ENCODE measurements at places on chromosomes 4 and X.
A peak's percentile ranks its signal among the peaks of the same experiment; 100 is the strongest.

DNA sequence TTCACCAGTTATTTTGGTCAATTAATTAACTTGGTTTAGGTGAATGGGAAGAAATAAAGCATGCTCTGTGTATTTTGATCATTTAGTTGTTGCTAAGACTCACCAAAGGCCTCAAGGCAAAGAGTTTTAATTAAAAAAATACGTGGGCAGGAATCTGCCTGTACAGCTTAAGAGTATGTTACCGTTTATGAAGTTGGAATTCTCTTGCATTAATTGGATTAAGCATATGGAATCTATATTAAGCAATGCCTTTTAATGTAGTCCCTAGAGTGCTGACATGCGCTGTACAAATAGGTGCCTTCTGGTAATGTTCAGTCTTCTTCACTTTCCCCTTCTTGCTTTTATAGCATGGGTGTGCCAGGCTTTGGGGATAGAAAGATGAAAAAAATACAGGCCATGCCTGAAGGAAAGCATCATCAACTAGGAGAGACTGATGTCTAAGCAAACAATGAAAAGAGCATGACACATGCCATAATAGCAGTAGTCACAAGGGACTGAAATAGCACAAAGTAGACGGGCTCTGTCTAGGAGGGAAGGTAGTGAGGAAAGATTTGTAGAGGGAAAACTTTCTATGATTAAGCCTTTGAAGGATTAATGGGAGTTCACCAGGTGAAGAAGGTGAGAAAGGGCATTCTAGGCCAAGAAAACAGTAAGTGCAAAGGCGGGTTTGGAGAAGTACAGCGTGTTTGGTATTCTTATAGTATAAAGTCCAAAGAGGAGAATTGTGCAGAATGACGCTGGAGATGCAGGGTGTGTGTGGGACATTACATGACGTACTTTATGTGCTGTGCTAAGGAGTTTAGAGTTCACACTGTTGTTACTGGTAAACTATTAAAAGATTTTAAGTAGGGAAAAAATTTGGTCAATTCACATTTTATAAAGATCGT, 226.1 kb upstream of the ANXA3 start:
- DNase-seq: no peak

GRCh38 chr4:41360921-41361793, 104.4 kb downstream of the UCHL1 start:
- DNase-seq: no peak

- DNase-seq: no peak
Observed at GRCh38 chr4:100421361-100421978, 96.4 kb downstream of the EMCN start.

GRCh38 chrX:13270360-13270759, 49.5 kb downstream of the ATXN3L start:
- no peak for DNase-seq

DNA sequence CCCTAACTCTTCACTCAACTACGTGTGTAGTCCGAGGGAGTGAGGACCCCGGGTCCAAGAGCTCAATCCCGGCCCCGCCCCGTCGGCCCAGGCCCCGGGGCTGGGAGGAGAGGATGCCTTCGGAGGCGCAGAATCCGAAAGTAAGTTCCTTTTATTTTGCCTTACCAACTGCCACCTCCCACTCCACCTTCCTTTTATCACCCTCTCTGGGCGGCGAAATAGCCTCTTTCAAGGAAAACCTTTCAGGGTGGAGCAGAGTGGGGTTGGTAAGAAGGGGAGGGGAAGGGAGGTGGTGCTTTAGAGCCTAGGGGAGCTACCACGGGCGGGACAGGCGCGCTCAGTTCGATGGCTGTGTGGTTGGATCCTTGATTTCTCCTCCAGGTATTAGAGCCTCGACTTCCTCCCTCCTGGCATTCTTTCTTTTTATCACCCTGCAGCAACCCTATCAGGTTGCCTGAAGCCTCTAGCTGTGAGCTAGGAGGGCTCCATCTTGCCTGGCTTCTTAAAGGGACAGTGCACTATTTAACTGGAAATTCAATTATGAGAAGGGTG, 191.2 kb downstream of the RRAGB start:
- DNase-seq: peak; percentile 2

DNA sequence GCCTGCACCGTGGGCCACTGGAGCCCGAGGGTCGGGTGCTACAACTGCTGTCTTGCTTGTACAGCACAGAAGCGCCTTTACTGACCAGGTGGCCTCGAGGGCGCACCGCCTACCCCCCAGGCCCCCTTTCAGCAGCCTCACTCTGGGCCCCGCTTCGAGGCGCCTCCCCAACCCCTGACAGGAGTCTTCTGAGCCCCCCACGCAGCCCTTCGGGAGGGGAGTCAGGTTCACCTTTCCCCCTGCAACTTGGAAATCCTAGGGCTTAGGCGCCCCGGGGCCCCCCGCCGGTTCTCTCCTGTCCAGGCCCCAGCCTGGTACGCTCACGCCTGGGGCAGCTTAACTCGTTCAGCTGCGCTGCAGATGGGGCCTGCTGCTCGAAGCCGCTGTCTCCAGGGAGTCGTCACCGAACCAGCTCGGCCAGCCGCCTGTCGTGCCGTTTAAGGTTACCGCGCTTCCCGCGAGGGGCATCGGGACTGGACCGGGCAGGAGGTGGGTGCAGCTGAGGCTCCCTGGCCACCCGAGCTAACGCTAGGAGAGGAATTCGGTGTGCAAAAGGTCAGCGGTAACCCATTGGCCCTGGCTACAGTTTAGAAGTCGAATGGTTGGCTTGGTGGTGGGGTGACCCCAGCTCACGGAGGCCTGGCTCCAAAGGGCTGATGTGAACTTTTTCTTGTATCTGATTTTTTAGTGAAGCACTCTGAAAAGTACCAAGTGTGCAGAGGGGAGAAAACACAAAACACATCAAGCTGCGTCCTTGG, 58.9 kb upstream of the BCOR start:
- DNase-seq: no peak

Measured in activated naive CD4-positive, alpha-beta T cell treated with Interleukin-2 at 50 U/mL for 16 hours (primary cell).